A549 treated with GW870086 at 1 μM for 4 hours (cell line): ENCODE measurements at places on chromosomes 13 and 19. TPM values are rescaled to one million over a fixed set of nuclear protein-coding genes. Genes with fewer than 3 reads are reported as not detected.

FLT3 gene
- total RNA-seq = not detected in 5 replicates

SPACA4 gene
- total RNA-seq = 0.31 TPM in 1 of 5 replicates, not detected in the others

PLPP2 gene
- 81.0 to 109 TPM (median 101 TPM) in 5 replicates for total RNA-seq

ZNF805 gene
- total RNA-seq = 1.2 to 2.4 TPM (median 2.0 TPM) in 5 replicates

TNFRSF19 gene
- total RNA-seq = 3.3 to 5.2 TPM (median 4.7 TPM) in 5 replicates
